ENCODE measurements at places on chromosomes 5 and 9. TPM values are rescaled to one million over a fixed set of nuclear protein-coding genes. Genes with fewer than 3 reads are reported as not detected.
A peak's percentile ranks its signal among the peaks of the same experiment; 100 is the strongest.

PARP8 gene
- 36.2 TPM for total RNA-seq

TMEM171 gene
- 0.38 TPM for total RNA-seq

POU5F2 gene
- 0.54 TPM for total RNA-seq

PPP3R2 gene
- total RNA-seq: not detected

CERCAM gene
- 66.1 TPM for total RNA-seq

LRRC70 gene
- 0.64 TPM for total RNA-seq

DND1 gene
- total RNA-seq: 1.4 TPM

IL3 gene
- total RNA-seq: not detected

MELK gene
- 12.3 TPM for total RNA-seq

PCDHGB3 gene
- 0.10 TPM for total RNA-seq

DNA sequence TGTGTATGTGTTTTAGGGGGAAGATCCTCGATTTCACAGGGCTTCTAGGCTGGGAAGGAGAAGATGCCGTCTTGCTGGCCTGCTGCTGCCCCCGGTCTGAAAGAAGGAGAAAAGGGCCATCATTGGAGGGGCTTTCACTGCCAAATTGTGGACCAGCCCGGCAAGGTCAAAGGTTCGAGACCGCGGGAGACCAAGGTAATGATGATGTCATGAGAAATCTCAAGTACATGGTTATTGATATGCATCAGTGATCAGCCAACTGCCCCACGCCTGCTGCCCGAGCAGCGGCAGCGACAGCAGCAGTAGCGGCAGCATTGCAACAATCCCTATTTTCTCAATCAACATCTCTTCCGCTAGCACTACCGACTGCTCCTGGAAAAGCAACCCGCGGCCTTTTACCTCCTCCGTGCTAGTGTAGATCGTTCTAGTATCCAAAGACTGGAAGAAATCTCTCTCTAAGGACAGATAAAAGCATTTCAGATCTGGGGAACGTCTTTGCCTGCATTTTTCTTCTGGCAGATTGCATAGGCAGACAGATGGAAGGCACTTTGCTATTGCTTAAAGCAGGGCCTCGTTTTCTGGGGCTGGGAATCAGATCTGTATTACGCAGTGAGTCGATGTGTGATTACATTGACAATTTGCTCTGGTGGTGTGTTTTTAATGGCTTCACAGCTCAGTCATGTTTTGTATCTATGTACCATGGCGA is 215.3 kb downstream of the MEF2C start:
- peaks cover 5% of the 10 kb centered on the region for H3K27me3 ChIP-seq
- H3K4me3 ChIP-seq: peak overlapping the region; percentile 69
- H3K27ac ChIP-seq: peak overlapping the region; percentile 85

DNA sequence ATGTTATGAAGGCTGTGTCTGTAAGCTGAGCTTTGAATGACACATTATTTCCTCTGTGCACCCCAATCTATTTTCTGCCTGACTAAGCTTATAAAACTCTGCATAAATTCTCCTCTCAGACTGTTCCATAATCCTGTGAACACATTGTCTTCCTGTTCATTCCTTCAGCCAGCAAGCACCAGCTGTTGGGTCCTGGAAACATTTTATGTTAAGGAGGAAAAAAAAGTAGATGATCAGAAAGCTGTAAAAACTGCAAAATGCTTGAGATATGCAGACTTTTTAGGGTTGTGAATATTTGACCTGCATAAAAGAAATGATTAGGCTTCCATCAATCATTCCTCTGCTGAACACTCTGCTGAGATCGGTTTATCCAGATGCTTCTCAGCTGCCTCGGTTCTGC is 1246.0 kb upstream of the DMAC1 start:
- H3K36me3 ChIP-seq: no peaks in the 10 kb centered on the region
- H3K27ac ChIP-seq: no peak overlapping the region
- DNase-seq: no peak

- H3K4me1 ChIP-seq: peaks cover 14% of the 10 kb centered on the region
- H3K27me3 ChIP-seq: no peaks in the 10 kb centered on the region
- peaks cover 3% of the 10 kb centered on the region for H3K36me3 ChIP-seq
Measured at GRCh38 chr9:6417186-6417585, 4.2 kb downstream of the UHRF2 start.

DNA sequence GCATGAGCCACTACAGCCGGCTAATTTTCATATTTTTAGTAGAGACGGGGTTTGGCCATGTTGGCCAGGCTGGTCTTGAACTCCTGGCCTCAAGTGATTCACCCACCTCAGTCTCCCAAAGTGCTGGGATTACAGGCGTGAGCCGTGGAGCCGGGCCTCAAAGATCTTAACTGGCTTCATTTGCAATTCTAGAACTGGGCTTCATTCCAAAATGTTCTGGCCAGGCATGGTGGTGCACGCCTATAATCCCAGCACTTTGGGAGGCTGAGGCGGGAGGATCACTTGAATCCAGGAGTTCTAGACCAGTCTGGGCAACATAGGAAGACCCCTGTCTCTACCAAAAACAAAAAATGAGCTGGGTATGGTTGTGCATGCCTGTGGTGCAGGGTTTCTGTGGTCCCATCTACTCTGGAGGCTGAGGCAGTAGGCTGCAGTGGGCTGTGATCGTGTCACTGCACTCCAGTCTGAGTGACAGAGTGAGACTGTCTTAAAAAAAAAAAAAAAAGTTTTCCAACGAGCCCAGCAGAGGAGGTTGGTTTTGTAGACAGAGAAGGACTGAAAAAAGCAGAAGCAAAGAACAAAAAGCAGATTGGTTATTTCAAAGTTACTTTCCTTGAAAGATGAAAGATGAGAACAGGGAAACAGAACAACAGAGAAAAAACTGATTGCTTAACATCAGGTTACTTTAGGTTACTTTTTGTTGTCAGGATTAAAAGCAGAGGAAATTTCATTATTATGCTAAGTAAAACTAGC is 78.2 kb downstream of the ANKRD55 start:
- H3K36me3 ChIP-seq: no peaks in the 10 kb centered on the region
- H3K4me3 ChIP-seq: no peak overlapping the region
- H3K27me3 ChIP-seq: no peaks in the 10 kb centered on the region
- H3K27ac ChIP-seq: no peak overlapping the region

DNA sequence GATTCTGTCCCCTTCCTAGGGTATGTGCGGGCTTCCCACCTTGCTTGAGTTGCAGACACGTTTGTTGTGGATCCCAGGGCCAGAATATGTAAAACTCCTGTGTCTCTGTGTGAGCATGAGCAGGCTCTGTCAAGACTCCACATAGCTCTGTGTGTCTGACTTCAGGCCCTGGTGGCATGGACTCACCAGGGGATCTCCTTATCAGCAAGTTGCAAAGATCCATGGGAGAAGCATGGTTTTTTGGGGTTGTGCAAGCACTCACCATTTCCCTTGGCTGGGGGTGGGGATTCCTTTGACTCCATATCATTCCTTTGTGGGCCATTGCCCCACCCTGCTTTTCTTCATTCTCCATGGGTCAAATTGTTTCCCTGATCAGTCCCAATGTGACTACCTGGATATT is 205.6 kb downstream of the TUSC1 start:
- no peaks in the 10 kb centered on the region for H3K4me1 ChIP-seq
- no peak for DNase-seq
- H3K4me3 ChIP-seq: no peak overlapping the region
- no peaks in the 10 kb centered on the region for H3K27me3 ChIP-seq
- H3K27ac ChIP-seq: no peak overlapping the region

GRCh38 chr9:33480106-33480505 is 6.4 kb upstream of the NOL6 start:
- H3K4me1 ChIP-seq: no peaks in the 10 kb centered on the region
- H3K27ac ChIP-seq: no peak overlapping the region
- no peak overlapping the region for H3K4me3 ChIP-seq
- H3K27me3 ChIP-seq: no peaks in the 10 kb centered on the region

DNA sequence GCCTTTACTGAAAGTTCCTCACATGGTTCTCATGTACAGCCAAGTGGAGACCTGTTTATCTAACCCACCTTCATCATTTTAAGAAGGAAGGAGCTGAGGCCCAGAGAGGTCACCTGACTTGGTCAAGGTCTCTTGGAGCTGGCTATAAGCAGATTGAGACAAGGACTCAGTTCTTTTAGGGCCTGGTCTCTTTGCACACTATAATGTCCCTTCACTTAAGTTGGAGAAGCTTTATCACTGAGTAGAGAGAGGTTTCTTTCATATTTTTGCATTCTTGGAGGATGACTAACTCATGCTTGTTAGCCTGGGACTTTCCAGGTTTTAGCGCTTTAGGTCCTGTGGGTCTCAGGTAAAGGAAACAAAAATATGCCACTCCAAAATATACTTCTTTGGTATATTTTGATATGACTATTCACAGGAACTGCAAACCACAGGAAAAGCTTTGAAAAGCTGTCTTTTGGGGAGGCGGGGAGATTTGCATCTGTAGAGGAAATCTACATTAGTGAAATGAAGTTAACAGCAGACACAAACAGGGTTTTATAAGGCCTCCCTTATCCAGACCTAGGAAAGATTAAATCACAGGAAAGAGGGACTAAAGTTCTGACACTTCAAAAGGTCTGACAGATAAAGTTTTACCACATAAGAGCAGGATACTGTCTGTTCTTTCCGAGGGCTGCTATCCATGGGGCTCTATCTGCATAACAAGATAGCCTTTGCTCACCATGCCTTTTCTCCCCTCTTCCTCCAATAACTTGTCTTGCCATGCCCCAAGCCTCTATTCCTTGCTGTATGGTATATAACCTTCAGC is 95.8 kb upstream of the ANKRD55 start:
- peaks cover 10% of the 10 kb centered on the region for H3K4me1 ChIP-seq
- no peaks in the 10 kb centered on the region for H3K27me3 ChIP-seq
- H3K36me3 ChIP-seq: no peaks in the 10 kb centered on the region

GRCh38 chr9:12783767-12784460 is 9.1 kb downstream of the LURAP1L start:
- peaks cover 17% of the 10 kb centered on the region for H3K4me1 ChIP-seq
- H3K27ac ChIP-seq: peak overlapping the region; percentile 87
- no peaks in the 10 kb centered on the region for H3K27me3 ChIP-seq
- no peak overlapping the region for H3K4me3 ChIP-seq
- no peaks in the 10 kb centered on the region for H3K36me3 ChIP-seq

- DNase-seq: no peak
- H3K36me3 ChIP-seq: no peaks in the 10 kb centered on the region
- no peak overlapping the region for H3K4me3 ChIP-seq
- no peaks in the 10 kb centered on the region for H3K27me3 ChIP-seq
Measured at GRCh38 chr5:126235628-126236027, 187.6 kb upstream of the GRAMD2B start.

GRCh38 chr9:121472446-121472845 is 27.2 kb downstream of the GGTA1 start:
- H3K4me3 ChIP-seq: no peak overlapping the region
- H3K4me1 ChIP-seq: no peaks in the 10 kb centered on the region
- no peaks in the 10 kb centered on the region for H3K36me3 ChIP-seq
- H3K27ac ChIP-seq: no peak overlapping the region

- no peaks in the 10 kb centered on the region for H3K27me3 ChIP-seq
- peaks cover 27% of the 10 kb centered on the region for H3K4me1 ChIP-seq
- peak; percentile 75 for DNase-seq
- H3K4me3 ChIP-seq: no peak overlapping the region
Measured at GRCh38 chr5:10331341-10331796, 22.1 kb upstream of the MARCHF6 start.

DNA sequence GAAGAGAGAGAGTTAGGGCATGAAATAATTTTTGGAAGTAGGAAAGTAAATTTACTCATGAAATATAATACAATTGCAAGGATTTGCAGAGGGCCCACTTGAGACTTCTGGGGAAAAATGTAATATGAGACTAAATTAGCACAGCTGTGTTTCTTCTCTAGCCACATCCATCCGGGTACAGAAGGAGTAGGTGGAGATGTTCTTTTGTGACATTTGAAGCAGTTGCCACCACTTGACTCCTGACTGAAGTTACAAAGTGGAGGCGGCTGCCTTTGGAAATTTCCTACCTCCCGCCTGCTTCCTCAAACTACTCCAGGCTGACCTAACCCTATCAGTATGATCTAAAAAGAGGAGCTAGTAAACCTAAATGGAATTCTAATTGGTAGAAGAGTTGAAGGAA is 58.1 kb upstream of the SHISAL2B start:
- H3K4me1 ChIP-seq: no peaks in the 10 kb centered on the region
- peaks cover 4% of the 10 kb centered on the region for H3K27me3 ChIP-seq
- no peaks in the 10 kb centered on the region for H3K36me3 ChIP-seq
- H3K4me3 ChIP-seq: no peak overlapping the region
- no peak overlapping the region for H3K27ac ChIP-seq
- DNase-seq: peak; percentile 29
